Stimulated activated CD8-positive, alpha-beta memory T cell treated with anti-CD3 and anti-CD28 coated beads, Interleukin-7, amount 100 ng/mL, for 24 hours (primary cell): ENCODE measurements at places on chromosomes 16 and 17.

GRCh38 chr16:29148867-29149272, 164.0 kb downstream of the LAT start:
- DNase-seq = peak; percentile 33

DNA sequence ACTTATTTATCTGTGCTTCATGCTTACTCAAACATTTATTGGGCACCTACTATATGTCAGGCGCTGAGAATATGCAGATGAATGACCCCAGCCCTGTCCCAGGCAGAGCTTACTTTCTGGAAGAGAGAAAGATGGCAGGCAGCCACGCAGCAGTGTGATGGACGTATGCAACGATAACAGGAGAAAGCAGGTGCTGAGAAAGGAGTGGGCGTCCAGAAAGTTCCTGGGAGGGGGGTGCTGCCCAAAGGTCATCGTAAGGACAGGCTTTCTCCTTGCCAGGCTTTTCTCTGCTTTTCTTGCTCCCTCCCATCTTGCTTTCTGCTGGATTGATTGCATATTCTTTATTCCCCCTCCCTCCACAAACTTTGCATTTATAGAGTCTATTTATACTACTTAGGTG, 124.5 kb downstream of the GAS7 start:
- DNase-seq = no peak

GRCh38 chr17:62765351-62765750, 42.8 kb downstream of the MARCHF10 start:
- DNase-seq = no peak

DNA sequence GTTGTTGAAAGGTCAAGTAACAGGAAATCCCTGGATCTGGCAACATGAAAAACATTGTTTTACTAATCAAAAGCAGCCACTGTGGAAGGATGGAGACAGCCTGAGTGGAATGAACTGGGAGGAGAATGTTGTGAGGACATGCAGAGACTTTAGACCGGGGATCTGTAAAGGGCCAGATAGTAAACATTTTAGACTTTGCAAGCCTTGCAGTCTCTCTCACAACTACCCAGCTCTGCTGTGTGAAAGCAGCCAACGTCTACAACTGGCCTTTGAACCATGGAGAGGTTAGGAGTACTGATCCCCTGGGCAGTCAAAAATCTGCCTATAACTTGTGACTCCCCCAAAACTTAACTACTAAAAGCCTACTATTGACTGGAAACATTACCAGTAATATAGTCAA, 41.5 kb upstream of the TOM1L1 start:
- no peak for DNase-seq

DNA sequence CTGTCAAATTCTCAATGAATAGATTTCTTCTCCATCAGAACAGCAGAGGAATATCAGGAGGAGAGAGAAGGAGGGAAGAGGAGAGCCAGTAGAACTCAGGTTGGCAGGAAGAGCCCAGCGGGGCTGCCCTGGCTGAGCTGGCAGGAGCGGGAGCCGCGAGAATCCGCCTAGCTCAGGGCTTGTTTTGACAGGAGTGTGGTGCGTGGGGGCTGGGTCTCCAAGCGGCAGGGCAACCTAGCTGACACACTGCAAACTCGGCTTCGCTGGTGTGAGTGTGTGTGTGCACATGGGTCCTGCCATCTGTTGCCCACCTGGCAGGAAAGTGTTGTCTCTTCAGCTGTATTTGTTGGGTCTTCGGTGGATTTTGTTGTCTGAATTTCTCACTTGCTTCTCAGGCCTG, 27.9 kb upstream of the BCAR1 start:
- no peak for DNase-seq

DNA sequence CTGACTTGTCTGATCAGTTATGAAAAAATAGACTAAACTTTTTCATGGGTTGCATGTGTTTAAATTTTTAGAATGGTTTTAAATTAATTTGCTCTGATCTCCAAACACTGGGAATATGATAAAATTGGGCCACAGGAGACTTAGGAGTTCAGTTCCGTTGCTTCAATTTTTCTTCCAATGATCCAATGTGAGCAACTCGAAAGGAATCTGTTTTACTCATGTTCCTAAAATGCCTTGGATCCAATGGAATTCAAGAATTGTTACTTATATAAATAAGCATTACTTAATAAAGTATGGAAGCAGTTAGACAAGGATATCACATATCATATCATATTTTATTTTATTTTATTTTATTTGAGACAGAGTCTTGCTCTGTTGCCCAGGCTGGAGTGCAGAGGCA, 56.0 kb upstream of the NACA2 start:
- DNase-seq = no peak
